Stimulated activated CD4-positive, alpha-beta T cell treated with anti-CD3 and anti-CD28 coated beads, Interleukin-4, amount 100 ng/mL, for 1 hour (primary cell): ENCODE measurements at places on chromosomes 1 and 21.

DNA sequence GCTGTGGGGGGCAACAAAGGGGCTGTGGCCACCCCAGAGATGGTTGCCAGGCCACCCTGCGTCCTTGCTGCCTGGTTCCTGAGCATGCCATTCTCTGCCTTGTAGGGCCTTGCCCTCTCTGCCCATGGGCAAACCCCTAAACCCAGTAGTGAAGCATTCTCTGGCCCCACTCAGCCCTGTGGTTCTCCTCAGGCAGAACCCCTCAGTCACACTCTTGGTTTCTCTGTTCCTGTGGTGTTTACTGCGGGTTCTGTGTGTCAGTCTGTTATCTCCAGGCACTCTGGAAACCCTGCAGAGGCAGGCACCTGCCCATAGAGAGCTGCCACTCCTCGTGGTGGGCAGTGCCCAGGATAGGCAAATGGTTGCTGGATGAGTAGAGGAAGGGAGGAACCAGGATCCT is 41.1 kb upstream of the IL19 start:
- DNase-seq: no peak

- no peak for DNase-seq
Observed at GRCh38 chr1:40711465-40712404, 20.2 kb downstream of the NFYC start.

- DNase-seq: no peak
Observed at GRCh38 chr1:237179503-237179902, 137.5 kb downstream of the RYR2 start.

DNA sequence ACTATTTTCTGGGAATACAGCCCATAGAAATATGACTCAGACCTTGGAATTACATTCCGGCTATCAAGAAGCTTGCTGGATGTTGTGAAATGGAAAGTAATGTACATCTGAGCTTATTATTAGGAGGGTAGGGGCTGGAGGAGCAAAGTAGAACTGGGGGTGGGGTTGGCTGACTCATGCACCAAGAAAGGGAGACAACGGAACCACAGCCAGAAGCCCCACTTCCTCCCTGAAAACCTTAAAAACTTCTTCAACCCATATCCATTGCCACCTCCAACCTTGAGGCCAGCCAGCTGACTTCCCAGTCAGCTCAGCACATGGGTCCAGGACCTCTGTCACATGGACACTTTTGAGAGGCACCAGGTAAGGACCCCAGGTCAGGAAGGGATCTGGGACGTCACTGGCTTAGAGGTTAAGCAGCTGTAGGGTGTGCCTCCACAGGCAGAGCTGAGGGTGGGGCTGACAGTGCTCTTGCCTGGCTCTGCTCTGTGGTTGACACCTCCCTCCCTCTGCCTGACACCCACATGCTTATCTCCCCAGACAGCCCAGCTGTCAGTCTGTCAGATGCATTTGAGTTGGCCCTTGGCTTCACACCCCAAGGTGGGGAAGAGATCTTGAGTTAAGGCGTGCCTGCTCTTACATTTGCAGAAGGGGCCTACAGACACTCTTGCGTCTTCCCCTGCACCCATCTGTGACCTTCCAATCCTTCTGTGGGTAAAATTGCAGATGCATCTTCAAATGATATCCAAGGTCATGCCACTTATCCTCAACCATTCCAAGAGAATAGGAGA is 5.7 kb upstream of the ZNF683 start:
- DNase-seq: peak; percentile 56

GRCh38 chr1:109484519-109484975 is 842 bp downstream of the ATXN7L2 start:
- DNase-seq: no peak

GRCh38 chr1:209539576-209539975 is 43.9 kb upstream of the CAMK1G start:
- no peak for DNase-seq

DNA sequence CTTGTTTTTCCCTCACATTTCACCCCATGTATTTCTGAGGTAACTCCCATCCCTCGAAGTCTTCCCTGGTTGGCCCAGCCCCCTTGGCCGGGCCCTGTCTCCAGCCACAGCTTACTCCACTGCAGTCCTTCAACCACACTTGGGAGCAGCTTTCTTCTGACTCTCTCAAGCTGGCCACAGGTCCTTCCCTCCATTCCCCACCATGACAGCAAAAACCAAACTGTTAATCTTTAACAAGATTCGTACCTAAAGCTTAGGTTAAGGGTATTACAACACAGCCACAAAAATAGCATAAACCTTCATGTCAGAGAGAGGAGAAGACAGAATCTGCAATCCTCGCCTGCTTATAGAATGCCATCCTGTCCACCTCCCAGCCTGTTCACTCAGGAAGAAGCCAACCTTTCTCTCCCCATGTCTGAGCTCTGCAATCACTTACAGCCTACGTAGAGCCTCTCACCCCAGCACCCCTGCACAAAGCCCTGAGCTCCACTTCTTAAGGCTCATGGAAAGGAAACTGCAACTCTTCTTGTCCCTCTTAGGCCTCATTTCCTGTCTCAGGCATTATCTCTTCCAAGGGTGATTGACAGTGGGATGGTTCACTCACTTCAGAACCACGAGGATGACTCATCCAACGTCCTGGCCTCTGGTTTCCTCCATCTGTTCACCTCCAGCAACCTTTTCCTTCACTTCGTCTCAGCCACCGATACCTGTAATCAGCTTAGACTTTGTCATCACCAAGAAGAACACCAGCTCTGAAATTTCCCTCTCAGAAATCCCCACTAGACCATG is 72.8 kb downstream of the CD2 start:
- DNase-seq: peak; percentile 57

GRCh38 chr1:51444534-51445192 is 74.4 kb downstream of the EPS15 start:
- no peak for DNase-seq

DNA sequence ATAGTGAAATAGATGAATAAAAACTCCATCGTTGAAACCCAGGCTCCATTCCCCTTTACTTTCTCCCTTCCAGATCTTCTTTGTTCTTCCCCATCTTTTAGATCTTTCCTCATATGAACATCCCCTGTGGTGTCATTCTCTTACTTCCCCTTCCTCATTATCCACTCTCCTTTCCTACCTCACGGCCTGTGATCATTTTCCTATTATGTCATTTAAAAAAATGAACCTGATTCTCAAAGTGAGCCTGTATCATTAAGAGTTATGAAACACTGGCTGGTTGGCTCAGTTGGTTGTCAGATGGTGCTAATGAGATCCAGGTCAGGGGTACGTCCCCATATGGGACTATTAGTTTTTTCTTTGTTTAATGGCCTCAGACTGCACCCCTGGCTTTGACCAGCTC is 38.3 kb downstream of the TCEANC2 start:
- DNase-seq: no peak

GRCh38 chr1:11013160-11013531 is 692 bp downstream of the TARDBP start:
- DNase-seq: no peak

- no peak for DNase-seq
Observed at GRCh38 chr21:45618846-45619485, 24.6 kb upstream of the PCBP3 start.

DNA sequence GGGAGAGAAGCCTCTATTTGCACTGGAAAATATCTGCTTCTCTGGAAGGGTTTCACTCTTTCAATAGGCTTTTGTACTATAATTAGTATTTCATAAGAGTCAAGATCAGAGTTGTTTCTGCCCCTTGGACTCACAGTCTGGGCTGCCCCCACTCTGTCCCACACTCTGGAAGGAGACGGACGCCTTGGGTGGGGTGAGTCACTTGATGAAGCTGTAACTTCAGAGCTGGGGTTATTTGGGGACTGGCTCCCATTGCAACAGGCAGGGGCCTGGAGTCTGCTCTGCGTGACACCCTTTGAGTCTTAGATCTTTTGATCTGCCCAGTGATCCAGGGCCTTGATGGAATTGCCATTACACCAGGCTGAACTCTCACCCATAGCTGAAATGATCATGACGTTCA is 4.0 kb upstream of the KCNA10 start:
- no peak for DNase-seq

- DNase-seq: no peak
Observed at GRCh38 chr21:42193721-42194120, 25.2 kb upstream of the ABCG1 start.

GRCh38 chr1:158246650-158247049 is 7.6 kb upstream of the CD1A start:
- DNase-seq: no peak

- no peak for DNase-seq
Observed at GRCh38 chr1:186806477-186806876, 22.3 kb upstream of the PLA2G4A start.

GRCh38 chr1:96357141-96357765 is 364.3 kb upstream of the PTBP2 start:
- DNase-seq: no peak

DNA sequence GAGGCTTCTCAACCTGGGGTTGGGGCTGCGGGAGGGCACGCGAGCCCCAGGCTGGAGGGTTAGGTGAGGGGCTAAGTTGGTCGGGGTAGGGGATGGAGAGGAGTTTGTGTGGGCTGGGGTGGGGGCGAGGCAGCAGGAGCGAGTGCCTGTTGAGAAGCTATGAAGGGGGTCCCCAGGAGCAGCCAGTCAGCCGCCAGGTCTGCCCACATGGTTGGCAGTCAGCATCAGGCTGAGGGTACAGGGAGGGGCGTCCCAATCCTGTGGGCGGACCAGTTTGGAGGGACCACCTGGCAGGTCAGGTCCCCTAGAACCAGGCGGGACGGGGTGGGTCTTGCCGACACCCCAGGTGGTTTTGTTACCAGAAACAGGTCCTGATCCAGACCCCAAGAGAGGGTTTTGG is 400 bp upstream of the TRIM17 start:
- no peak for DNase-seq

DNA sequence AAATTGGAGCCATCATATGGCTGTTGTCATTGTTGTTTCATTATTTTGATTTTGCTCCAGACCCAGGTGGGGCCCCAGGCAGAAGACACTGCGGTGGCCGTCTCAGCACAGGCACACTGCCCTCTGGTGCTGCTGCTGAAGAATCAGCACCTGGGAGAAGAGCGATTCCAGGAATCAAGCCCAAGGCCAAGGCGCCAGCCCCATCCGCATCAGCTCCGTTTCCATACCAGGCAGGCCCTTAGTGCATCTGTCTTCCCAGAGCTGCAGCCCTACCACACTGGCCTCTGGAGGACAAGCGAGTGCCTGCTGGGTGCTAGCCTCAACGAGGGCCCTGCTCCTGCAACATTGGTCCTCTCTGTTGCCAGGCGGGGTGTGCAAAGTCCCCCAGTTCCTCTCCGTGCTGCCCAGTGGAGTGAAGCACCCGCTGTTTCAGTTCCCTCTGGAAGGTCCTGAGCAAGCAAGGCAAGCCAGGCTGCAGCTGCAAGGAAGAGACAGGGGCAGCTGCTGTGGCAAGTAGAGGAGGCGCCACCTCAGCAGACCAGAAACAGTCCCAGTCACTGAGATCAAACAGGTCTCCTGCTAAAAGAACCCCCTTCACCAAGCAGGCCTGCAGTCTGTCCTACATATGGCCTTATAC is 5.2 kb downstream of the GRIK3 start:
- no peak for DNase-seq

GRCh38 chr1:231374394-231374793 is 36.3 kb downstream of the SPRTN start:
- no peak for DNase-seq

- no peak for DNase-seq
Observed at GRCh38 chr1:63148825-63149645, 173.3 kb upstream of the FOXD3 start.

DNA sequence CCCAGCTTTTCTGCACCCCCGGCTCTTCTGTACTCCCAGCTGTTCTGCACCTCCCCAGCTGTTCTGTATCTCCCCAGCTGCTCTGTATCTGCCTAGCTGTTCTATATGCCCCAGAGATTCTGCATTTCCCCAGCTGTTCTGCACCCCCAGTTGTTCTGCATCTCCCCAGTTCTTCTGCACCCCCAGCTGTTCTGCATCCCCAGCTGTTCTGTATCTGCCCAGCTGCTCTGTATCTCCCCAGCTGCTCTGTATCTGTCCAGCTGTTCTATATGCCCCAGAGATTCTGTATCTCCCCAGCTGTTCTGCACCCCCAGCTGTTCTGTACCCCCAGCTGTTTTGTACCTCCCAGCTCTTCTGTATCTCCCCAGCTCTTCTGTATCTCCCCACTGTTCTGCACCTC is 41.1 kb downstream of the UMODL1 start:
- DNase-seq: no peak

DNA sequence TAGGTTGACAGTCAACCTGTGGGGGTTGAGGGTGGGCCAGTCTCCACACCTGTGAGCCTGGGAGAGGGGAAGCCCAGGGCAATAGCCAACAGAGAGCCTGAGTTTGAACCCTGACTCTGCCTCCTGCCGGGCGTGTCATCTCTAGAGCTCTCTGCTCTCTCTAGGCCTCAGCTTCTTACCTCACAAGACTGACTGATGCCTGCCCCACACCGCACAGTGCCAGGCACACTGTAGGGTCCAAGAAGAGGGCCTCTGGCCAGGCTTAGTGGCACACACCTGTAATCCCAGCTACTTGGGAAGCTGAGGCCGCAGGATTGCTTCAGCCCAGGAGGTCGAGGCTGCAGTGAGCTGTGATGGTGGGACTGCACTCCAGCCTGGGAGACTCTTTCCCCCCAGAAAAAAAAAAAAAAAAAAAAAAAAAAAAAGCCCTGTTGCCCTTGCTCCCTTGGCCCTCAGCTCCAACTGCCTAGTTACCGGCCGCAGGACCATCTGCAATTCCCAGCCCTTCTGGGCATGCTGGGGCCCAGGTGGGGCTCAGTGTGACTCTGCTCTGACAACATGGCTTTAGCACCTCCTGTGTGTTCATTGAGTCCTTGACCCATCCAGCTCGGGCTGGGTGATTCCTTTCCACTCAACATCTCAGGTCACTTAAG is 25.1 kb downstream of the GRHL3 start:
- no peak for DNase-seq

DNA sequence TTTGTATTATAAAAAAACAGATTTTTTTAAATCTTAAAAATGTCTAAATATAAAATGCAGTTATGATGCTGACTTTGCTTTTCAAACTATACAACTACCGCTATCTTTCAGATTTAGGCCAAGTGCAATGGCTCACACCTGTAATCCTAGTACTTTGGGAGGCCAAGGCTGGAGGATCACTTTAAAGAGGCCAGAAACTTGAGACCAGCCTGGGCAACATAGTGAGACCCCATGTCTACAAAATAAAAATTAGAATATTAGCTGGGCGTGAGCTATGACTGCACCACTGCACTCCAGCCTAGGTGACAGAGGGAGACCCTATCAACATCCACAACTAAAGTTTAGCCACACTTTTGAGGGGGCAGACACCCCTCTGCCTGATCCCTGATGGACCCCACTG is 20.3 kb downstream of the ZBTB17 start:
- no peak for DNase-seq

GRCh38 chr1:50416553-50417453 is 6.4 kb downstream of the DMRTA2 start:
- DNase-seq: no peak

- DNase-seq: no peak
Observed at GRCh38 chr21:26432410-26432809, 140.7 kb downstream of the CYYR1 start.

GRCh38 chr1:74847715-74848114 is 114.8 kb downstream of the TYW3 start:
- DNase-seq: no peak

DNA sequence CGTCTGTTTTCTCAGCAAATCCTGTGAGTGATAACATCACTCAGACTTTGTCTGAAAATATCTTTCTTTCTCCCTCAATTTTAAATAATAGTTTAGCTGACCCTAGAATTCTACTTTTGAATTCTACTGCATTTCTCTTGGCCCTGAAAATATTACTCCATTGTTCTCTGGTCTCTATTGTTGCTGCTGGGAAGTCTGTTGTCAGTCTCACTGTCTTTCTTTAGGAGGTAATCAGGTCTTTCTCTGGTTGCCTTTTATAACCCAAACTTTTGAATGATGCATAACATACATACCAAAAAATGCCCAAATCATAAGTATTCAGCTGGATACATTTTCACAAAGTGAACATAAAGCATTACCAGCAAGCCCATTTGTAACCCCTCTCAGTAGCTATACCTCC is 100.0 kb downstream of the MATN1 start:
- DNase-seq: no peak
